ENCODE measurements at places on chromosomes 2 and 18.

DNA sequence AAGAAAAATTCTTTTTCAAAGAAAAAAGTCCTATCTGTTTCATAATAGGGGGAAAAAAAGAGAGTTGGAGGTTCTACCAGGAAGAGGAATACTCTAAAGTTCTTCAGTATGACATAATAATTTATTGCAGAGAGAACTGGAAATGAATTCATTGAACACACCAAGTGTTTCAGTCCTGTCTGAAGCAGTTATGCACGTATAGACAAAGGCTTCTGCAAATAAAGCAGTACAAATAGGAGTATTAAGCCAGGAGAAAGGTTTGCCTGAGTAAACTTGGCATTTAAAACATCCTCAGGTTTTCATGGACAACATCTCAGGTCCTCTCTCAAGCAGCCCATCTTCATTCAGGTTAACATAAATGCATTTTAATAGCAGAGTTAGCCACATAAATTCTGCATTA, 141.6 kb downstream of the CCDC148 start:
- no peak for DNase-seq

DNA sequence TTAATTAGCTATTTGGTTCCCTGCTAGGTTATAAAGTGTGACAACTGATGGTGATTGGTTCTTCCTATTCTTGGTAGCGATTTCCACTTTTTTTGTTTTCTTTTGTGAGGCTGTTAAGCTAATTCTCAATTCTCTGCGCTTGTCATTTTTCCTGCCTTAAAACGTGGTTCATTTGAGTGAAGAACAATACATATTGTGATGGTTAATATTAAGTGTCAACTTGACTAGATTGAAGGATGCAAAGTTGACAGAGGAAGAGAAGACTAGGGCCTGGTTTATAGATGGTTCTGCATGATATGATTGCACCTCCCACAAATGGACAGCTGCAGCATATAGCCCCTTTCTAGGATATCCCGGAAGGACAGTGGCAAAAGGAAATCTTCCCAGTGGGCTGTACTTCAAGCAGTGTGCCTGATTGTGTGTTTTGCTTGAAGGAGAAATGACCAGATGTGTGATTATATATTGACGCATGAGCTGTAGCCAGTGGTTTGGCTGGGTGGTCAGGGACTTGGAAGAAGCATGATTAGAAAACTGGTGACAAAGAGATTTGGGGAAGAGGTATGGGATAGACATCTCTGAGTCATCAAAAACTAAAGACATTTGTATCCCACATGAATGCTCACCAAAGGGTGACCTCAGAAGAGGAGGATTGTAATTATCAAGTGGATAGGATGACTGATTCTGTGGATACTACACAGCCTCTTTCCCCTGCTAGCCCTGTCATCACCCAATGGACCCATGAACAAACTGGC, 39.4 kb upstream of the ZNF804A start:
- DNase-seq: no peak

DNA sequence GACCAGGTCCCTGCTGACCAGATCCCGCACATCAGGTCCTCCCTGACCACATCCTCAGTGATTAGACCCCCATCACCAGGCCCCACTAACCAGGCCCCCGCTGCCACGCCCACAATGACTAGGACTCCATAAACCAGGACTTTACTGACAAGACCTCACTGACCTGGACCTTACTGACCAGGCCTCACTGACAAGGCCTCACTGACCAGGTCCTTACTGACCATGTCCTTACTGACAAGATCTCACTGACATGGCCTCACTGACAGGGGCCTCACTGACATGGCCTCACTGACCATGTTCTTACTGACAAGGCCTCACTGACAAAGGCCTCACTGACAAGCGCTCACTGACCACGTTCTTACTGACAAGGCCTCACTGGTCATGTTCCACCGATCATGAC, 107.9 kb upstream of the TEKT4 start:
- DNase-seq: no peak

GRCh38 chr2:42663828-42664227, 95.4 kb downstream of the MTA3 start:
- DNase-seq: no peak

DNA sequence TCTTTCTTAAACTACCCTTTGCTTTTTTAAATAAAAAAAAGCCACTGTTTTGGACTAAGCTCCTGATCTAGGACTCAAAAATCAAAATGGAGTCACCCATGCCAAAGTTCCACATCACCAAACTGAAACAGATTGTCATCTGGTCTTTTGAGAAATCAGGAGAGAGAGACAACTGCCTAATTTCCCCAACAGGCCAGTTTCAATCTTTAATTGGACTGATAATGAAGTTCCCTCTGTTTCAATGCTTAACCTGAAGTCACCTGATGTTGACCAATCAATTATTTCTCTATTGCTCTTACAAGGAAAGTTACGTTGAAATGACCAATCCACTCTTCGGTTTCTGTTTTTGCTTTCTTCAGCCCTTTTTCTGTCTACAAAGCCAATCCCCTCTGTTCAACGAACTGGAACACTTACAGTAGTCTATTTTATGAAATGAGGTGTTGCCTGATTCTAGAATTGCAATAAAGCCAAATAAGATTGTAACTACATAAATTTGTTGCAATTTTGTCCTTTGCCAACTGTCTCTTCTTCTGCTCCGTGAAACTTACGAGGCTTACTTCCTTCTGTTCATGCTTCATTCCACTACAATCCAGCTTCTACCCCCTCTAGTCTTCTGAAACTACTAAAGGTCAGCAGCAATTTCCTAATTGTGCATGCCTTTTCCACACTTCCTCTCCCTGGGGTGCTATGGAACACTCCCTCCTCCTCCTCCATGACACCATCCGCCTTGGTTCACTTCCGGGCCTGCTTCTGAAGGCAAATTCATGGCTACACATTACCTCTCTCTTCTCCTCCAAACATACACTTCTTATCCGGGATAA, 95.2 kb upstream of the CD302 start:
- no peak for DNase-seq

- DNase-seq: no peak
Measured at GRCh38 chr2:20005067-20005627, 7.3 kb downstream of the MATN3 start.

GRCh38 chr2:179237209-179237946, 27.3 kb downstream of the SESTD1 start:
- DNase-seq: no peak

DNA sequence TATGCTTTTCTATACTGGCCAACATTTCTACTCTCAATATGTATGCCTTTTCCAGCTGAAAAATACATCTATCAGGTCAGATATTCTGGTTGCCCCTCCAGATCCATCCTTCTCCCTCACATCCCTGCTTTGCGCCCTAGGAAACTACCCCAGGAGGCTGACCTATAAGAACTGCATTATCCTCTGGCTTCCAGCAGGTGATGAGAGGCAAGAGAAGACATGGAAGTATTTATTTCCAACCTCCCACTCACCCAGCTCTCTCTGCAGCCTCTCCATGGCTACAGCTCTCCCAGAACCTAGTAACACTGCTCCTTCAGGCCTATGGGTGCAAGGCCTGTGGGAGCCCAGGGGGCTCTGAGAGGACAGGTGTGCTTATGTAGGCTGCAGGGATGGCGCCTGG, 42.9 kb downstream of the ARID5A start:
- DNase-seq: no peak
